ENCODE measurements at places on chromosomes 6 and 20. TPM values are rescaled to one million over a fixed set of nuclear protein-coding genes. Genes with fewer than 3 reads are reported as not detected.

CCN6 gene
- total RNA-seq, result not detected

ANKRD66 gene
- total RNA-seq, result not detected

ASIP gene
- 18.9 TPM for total RNA-seq

IL17F gene
- not detected for total RNA-seq

IDH3B gene
- 277 TPM for total RNA-seq

HSPA1L gene
- 2.0 TPM for total RNA-seq

COL9A1 gene
- 0.24 TPM for total RNA-seq

AKAP12 gene
- total RNA-seq, result 13.9 TPM

GHRH gene
- 0.97 TPM for total RNA-seq

DNA sequence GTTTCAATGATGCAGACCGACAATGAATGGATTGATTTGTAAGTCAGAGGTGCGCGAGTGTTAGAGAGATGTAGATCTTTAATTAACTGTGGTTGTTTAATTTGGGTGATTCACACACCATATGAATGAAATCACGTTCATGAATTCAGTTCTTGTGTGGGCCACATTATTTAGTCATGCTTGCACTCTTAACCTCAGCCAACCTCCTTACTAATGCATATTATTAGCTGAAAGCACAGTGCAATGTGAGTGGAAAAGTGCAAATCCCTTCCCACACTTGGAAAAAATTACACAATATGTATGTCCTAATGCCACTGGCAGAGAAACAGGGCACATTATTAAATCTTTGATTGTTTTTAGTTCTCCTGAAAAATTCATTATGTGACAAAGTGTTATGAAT is 512.5 kb downstream of the BCKDHB start:
- DNase-seq, result no peak

GRCh38 chr6:138293428-138294395 is 75.4 kb upstream of the PBOV1 start:
- no peak for DNase-seq

DNA sequence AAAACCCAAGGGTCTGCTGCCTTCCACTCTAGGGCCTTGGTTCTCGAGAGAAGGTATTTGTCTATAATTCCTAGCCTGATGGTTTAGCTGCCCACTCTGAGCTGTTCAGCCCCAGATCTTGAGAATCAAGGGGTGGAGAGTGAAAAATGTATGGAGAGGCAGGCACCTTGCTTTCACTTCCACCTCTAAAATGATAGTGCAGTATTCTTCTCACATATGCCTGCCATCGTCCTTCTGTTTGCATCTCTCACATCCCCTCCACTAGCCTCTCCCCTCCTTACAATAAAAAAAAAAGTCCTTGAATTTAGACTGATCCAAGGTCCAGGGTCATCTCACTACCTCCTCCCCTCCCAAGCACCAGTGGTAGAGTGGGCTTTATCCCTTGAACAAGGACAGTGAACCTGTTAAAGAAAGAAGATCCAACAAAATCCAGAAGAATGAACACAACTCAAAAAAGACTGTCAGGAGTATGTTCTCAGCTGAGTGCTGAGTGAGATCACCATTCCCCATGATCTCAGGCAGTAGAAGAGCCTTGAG is 104.2 kb downstream of the HIVEP1 start:
- DNase-seq, result no peak

- no peak for DNase-seq
These were observed 49.8 kb downstream of the SLC17A5 start for GRCh38 chr6:73604020-73604419.

- no peak for DNase-seq
These were observed 85.8 kb downstream of the LYRM4 start for GRCh38 chr6:5174756-5175549.

DNA sequence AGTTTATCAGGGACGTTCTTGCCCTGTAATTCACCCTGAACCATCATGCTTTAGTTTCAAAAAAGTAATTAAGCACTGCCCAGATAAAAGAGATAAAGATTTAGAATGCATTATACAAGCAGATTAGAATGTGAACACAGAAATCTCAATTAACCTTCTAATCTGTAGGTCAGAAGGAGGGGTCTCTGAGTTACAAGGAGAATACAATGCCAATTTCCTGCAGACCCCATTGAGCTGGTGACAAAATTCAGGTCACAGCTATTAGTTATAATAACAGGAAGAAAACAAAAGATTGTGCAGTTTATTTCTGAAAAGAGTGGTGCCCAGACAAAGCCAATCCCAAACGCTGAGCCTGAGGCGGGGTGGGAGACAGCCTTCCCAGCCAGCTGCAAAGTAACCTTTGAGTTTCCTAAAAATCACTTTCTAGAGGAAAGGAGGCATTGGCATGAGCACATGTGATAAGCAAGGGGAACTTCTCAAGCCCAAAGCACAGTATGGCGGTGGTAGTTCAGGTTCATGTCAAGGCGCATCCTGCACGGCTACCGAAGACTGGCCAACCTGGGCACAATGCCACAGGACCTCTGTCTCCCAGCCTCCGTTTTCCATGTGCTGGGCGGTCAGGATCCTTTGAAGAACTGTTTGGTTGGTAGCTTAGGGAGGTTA is 192.5 kb downstream of the TTLL2 start:
- no peak for DNase-seq

DNA sequence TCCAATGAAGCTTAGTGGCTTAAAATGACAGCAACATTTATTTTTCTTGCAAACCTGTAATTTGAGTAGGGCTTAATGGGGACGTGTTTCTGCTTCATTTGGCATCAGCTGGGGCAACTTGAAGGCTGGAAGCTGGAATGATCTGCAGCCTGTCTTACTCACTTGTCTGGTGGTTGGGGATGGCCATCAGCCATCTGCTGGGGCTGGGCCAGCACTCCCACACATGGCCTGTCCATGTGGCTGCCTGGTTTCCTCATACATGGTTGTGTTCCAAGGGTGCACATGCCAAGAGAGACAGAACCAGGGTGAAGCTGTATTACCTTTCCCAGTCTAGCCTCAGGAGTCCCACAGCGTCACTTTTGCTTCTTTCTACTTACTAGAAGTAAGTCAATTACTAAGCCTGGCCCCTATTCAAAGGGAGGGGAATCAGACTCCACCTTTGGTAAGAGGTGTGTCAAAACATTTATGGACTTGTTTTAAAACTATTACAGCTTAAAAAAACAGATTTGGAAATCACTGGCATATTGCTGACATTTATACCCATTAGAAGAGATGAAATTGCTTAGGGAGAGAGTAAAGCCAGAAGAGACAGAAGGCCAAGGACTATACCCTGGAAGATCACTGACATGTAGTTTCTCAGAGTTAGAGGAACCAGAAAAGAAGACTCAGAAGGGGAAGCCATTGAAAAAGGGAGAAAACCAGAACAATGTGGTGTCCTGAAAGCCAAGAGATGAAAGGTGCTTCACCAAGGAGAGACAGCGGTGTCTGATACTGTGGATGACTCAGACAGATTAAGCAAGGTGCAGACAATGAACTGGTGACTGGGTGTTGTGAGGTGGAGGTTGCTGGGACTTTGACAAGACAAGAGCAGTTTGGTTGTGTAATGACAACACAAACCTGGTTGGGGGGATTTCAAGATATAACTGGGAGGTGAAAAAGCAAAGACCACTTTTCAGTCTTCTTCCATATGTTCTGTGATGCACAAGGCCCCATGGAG is 345.2 kb downstream of the GJA1 start:
- DNase-seq, result peak; percentile 90

GRCh38 chr6:89372506-89372901 is 20.0 kb upstream of the UBE2J1 start:
- no peak for DNase-seq

DNA sequence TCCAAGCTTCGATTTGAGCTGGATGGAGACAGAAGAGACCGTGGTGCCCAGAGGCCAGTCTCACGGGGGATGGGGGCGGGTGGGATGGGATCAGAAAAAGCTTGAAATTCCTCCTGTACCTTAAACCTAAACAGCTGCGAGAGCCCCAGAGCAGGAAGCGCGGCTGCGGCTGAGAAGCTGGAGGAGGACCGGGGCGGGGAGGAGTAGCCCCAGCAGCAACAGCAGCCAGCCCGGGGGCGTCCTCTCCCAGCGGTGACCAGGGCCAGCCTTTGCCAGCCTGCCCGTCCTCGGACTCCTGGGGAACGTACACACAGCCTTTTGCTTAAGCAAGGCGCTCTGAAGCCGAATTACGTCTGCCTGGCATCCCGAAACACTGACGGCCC is 17.4 kb upstream of the PRDM13 start:
- no peak for DNase-seq

DNA sequence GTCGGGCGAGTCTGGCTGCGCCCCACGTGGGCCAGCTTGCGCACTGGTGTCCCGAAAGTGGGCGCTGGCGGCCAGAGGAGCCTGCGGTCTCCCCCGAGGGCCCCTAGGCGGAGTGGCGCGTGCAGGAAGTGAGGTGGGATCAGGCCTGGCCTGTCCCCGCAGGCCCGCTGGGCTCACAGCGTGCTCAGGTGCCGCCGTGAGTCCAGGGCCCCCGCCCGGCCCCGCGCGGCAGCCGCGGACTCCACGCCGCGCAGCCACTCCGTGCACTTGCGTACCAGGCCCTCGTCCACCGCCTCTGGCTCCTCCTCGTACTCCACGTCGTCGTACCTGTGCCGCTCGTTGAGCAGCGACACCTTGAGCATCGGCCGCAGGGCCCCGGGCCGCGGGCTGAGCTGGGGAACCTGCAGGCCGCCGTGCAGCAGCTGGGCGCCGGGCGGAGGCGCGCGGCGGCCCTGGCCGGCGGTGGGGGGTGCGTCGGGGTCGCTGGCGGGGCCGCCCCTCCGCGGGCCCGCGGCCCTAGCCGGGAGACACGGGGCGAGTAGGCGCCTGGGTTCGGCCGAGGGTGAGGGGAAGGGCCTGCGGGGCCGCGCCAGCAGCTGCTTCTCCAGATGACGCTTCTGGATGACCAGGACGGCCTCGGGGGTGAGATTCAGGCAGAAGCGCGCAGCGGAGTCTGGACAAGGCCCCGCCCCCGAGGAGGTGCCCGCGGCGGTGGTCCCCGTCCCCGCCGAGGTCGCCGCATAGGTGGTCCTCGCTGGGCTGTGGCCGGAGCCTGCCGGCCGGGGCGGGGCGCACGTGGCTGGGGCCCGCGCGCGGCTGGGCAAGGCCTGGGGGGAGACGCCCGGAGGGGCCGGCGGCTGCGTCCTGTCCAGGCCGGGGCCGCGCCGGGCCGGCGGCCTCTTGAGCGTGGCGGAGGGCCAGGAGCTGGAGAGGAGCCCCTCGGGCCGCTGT is 835 bp downstream of the PRR18 start:
- DNase-seq, result no peak

- no peak for DNase-seq
These were observed 186.7 kb downstream of the GJA10 start for GRCh38 chr6:90080876-90081481.

DNA sequence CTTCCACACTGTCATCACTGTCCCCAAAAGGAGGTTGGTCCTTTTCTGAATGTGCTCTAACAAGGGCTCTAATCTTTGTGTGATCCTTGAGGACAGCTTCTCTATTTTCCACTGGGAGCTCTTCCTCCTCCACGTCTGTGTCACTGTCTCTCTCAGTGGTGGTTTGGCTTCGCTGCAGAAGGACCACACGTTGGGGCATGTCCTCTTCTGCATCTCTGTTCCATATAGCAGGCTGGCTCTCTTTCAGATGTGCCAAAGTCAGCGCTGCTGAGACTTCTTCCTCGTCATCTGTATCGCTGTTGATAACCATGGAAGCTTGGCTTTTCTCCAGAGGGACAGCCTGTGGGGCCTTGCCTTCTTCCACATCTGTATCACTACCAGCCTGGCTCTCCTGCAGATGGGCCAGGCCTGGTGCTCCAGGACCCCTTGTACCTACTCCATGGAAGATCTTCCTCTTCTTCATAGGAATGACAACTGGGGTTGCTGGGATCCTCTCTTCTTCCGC is 4.6 kb downstream of the MDC1 start:
- no peak for DNase-seq

DNA sequence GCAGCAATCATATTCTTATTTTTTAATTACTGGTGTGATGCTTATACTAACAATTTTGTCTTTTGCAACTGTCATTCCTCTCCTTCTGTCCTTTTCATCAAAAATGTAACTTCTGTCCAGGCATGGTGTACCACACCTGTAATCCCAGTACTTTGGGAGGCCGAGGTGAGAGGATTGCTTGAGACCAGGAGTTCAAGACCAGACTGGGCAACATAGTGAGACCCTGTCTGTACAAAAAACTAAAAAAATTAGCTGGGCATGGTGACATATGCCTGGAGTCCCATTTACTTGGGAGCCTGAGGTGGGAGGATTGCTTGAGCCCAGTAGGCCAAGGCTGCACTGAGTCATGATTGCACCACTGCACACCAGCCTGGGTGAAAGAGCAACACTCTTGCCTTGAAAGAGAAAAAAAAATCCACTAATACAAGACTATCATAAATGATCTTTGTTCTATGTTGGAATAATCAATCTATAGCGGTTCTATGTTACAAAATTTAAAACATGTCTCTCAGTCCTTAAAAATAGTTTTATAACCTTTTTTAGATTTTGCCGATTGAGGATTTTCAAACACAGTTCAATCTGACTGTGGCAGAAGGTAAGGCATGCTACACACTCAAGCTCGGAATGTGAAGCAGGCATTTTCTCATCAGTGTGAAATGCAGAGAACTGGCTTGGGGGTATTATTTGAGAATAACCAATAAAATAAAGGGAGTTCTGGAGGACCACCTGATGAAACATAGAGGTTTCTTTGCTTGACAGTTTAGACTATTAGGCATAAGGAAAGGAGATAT is 70.4 kb downstream of the ENPP1 start:
- no peak for DNase-seq

GRCh38 chr20:42941629-42942028 is 248.1 kb downstream of the PTPRT start:
- no peak for DNase-seq

GRCh38 chr6:46098678-46099077 is 31.1 kb upstream of the ENPP4 start:
- DNase-seq, result peak; percentile 45

DNA sequence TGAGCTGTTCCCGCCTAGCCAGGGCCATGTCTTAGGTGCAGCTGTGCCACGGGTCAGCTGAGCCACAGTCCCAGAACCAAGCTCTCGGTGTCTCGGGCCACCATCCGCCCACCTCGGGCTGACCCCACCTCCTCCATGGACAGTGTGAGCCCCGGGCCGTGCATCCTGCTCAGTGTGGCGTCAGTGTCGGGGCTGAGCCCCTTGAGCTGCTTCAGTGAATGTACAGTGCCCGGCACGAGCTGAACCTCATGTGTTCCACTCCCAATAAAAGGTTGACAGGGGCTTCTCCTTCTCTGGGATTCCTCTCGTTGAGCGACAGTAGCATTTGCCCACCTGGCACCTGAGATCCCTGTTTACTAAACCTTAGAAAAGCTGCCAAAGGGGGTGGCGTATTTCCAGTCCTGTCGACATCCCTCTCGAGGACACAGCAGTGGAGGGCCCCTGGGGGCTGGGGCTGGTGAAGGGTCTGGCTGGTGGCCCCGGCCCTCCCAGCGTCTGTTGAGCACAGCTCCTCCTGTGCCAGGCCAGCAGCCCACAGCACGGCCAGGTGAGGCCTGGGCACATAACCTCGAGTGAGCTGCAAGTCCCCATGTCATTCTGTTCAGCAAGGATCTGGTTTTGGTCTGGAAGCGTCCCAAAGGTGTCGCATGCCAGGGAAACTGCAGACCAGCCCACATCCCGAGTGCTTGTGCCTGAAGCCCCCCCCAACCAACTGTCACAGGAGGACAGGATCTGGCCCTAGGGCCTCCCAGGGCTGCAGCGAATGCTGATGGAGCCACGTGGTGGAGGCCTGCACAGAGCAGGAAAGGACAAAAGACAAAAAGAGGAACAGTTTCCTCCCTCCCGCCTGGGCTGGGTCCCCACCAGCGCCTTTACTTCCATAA is 21.2 kb upstream of the PYGB start:
- peak; percentile 79 for DNase-seq
